Hepatocyte (in vitro differentiated cells): ENCODE measurements at places on chromosomes 7 and 10.

DNA sequence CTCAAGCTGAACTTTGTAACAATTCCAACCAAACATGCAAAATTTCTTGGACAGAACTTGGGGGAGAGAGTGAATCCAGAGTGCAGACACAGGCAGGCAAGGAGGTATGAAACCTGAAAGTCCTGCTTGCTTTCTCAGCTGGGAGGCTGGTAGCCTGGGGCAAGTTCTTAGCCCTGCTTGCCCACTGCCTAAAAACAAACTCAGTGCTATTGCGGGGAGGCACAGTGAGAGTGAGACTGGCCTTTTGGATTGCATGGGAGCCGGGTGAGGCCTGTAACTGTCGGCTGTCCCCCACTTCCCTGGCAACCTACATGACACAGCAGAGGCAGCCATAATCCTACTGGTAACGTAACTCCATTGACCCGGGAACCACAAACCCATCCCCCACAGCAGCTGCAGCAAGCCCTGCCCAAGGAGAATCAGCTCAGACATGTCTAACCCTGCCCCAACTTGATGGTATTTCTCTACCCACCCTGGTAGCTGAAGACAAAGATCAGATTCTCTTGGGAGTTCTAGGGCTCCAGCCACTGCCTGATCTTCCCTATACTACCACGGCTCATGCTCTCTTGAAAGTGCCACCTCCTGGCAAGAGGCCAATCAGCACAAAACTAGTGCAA is 663.6 kb downstream of the GRM8 start:
- DNase-seq, result no peak

- peak; percentile 40 for DNase-seq
These were observed 15.3 kb upstream of the ASB4 start for GRCh38 chr7:95470452-95470851.

- no peak for DNase-seq
These were observed 557.4 kb upstream of the VSTM2A start for GRCh38 chr7:53984776-53985175.

DNA sequence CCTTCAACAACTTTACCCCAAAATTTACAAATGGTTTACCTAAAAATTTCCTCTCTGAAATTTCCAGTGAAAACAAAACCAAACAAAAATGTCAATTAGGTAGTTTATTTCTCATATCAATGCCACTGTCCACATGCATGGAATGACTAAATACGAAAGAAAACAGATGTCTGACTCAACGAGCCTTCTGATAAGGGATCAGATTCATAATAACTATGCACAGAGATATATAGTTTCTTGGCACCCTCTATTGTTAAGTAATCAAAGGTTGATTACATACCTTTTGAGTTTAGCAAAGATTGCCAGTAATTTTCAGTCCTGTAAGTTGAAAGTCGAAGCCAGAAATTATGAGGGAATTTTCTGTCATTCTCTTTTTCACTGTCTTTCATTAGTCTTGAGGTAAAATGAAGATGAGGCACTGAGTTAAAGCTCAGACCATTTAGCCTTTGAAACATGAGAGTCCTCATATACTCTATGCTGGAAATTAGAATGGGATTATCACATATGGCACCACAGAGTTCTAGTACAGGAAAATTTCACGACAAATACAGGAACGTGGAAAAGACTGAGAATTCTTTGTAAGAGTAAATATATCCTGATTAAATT is 519.1 kb upstream of the ANKRD30A start:
- DNase-seq, result no peak

DNA sequence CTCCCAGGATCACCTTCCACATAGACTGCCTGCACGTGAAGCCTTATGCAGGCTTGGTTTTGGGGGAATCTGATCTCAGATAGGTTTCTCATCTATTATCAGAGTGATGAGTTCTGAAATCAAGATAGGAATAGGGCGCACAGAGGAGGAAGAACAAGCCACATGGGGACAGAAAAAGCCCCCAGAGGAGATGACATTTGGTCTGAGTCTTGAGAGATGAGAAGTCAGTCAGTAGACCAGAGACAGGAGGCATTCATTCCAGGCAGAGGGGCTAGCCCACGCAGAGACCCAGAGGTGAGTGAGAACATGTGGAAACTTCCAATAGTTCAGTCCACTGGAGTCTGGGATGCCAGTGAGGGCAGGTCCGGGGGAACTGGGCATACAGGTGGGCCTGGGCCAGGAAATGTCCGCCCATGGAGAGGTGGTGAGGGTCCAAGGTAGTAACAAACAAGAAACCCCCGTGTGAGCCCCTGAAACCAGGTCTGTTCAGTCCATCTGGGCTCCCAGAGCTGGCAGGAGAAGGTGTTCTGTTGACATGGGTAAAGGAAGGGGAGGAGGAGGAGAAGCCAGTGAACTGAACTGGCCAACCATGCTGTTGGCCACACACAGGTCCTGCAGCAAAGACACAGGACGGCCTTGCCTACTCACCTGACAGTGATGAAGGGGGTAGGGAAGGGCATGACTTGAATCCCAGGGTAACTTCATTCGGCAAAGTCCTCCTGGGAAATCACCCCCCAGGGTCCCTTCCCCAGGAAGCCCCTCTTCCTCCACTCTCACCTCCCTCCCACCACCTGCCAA is 69.3 kb upstream of the SMNDC1 start:
- DNase-seq, result no peak

DNA sequence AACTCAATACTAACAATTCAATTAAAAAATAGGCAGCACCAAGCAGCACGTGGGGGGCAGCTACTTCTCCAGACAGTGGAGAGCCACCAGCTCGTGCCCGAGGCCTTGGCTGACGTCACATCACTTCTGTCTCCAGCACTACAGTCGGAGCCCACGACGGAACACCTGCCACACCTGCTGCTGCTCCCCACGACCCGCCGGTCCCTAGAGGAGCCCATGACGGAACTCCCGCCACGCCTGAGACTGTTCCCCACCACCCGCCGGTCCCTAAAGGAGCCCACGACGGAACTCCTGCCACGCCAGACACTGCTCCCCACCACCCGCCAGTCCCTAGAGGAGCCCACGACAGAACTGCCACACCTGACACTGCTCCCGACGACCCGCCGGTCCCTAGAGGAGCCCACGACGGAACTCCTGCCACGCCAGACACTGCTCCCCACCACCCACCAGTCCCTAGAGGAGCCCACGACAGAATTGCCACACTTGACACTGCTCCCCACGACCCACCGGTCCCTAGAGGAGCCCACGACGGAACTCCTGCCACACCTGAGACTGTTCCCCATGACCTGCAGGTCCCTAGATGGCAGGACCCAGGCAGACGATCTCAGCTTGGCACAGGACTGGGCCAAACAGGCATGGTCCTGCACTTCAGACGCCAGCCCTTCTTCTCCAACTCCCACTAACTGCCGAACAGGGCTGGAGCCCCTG is 258.0 kb downstream of the ELFN1 start:
- no peak for DNase-seq

DNA sequence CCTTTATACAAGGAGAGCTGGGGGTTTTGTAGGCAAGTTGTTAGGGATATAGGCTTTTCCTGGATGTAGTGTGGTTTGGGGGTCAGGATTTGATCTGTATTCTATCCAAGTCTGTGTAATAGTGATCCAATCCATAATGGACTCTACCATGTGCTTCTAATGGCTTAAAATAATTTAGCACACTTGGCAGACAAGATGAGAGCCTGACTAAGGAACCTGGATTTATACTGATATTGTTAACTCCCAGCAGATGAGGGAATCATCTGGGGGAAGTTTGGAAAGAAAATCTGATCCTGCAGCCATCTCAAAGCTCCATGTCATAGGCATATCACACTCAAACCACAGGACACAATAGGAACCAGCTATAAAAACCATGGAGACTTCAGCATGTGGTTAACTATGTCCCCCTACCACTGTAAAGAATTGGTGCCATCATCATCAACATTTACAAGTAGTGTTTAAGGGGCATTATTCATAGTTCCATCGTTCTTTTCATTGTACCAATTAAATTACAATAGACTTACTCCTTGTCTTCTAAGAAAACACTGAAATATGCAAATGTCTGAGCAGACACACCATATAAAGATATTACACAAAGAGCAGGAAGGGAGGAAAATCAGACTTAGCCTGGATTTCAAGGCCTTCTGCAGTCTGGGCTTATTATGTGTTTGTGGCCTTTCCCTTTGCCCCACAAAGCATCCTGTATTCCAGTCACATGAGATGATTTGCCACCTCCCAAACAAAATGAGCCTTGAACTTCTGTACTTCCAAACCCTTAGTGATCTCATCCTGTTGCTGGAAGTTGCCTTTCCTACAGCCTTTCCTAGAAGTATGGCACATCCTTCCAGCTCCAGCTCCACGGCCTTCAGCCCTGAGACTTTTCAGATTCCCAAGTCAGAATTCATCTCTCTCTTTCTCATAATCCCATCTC is 22.5 kb upstream of the HPS1 start:
- no peak for DNase-seq

DNA sequence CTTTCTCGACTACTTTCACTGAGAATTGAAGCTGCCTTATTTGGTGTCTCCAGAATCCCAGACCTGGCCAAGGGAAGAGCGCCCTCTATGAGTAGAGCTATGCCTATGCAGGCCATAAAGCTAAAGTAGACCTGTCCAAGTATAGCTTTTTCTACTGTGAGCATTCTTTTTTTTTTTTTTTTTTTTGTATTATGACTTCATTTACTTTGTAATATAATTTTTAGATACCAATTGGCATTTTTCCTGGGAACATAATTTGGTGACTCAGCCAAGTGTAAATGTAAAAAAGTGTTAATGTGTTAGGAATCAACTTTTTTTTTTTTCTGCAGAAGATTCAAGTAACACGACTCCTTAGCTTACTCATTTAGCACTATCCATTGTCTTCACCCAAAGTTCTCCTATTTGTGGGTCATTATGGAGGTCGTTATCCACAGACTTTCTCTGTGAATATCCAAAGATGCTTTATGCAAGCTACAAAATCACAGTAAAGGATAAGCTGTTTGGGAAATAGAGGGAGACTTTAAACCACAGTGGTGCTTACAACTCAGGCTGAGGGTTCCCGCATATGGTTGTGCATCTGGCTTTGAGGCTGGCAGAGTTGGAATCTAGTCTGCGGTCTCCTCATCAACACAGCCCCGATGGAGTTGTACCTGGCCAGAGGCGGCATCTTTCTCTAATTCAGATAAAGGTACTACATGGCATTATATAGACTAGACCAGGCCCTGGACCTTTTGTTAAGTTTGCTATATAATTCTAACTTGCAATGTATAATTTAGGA is 1040.2 kb upstream of the SORCS1 start:
- peak; percentile 67 for DNase-seq

GRCh38 chr7:44853391-44853790 is 5.5 kb upstream of the H2AZ2 start:
- no peak for DNase-seq

DNA sequence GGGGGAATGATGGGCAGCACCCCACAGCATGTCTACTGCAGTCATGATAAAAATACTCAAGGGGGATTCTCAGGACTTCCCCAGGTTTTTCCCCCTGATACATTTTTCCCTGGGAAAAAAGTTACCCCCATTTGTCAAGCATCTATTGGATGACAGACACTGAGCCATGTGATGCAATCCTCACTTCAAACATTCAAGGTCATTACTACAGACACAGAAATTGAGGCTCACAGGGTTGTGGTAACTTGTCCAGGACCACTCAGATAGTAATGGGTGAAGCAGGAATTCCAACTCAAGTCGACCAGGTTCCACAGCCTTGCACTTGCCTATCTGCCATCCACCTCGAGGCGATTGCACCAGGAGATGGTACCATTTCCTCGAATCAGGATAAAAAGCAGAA is 31.7 kb downstream of the PPP1R3C start:
- no peak for DNase-seq

GRCh38 chr10:95532536-95532935 is 28.6 kb downstream of the SORBS1 start:
- no peak for DNase-seq

GRCh38 chr10:7179536-7179935 is 231.3 kb downstream of the SFMBT2 start:
- no peak for DNase-seq

GRCh38 chr10:131091682-131092081 is 219.8 kb downstream of the TCERG1L start:
- DNase-seq, result no peak

DNA sequence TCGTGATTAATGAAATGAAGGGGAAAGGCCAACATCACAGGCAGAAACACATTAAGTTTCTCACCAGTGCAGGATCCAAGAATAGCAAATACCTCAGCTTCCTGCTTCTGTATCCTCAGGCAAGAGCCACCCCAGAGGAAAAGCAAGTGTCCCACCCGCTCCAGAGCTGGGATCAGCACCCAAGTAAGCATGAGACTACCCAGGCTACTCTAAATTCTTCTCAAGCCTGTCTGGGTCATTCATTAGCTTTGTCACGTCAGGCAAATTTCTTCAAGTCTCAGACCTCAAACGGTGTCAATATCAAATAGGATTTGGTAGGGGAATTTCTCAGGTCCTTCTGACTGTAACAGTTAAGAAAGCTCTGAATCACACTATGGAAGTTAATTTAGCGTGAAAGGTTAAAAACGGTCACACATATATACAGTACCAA is 59.0 kb downstream of the GNA12 start:
- no peak for DNase-seq

DNA sequence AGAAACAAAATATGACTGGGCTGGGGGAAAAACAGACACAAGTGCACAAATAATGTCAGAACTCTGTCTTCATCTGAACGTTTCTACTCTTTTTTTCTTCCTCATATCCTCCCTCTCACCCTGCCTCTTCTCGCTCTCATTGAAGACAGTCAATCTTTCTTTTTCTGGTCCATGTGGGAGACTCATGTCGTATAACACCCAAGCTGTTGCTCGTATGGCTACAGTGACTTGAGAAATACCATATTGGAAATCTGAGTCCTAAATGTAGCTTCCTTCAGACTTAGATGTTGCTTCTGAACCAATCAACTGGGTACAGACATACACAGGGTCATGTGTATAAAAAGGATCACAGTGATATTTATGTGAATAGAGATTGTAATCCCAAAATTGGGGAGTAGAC is 579.8 kb upstream of the CELF2 start:
- no peak for DNase-seq

GRCh38 chr10:128047351-128047750 is 78.9 kb downstream of the MKI67 start:
- peak; percentile 85 for DNase-seq

- DNase-seq, result no peak
These were observed 156.7 kb downstream of the ANLN start for GRCh38 chr7:36546331-36546730.

DNA sequence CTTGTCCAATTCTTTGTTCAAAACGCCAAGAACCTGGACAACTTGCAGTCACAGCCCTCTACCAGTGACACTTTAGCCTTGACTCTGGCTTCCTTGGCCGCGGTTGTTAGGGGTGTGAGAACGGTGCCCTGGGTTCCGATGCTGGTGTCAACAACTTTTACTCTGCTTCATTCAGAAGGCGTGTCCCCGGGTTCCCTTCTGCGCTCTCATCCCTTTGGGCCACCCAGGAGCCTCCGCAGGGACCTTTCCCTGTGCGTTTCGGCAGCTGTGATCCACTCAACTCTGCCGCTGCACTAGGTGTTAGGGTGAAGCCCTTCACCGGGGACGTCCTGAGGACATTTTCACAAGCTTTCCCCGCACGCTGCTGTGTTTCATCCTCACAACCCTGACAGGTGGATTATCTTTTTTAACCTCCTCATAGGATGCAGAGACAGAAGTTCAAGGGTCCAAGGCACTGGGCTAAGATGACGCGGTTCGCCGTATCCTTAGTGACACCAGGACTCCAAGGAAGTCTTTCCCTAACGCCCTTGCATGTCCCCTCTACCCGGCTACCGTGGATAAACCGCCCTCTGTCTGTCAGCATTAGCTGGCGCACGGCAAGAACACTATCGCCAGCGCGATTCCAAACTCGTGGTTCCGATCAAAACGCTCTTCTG is 133.5 kb upstream of the SHH start:
- DNase-seq, result no peak

- no peak for DNase-seq
These were observed 18.6 kb upstream of the ADRB1 start for GRCh38 chr10:114024876-114025610.
